ENCODE measurements at places on chromosomes 6 and 20.
A peak's percentile ranks its signal among the peaks of the same experiment; 100 is the strongest.

DNA sequence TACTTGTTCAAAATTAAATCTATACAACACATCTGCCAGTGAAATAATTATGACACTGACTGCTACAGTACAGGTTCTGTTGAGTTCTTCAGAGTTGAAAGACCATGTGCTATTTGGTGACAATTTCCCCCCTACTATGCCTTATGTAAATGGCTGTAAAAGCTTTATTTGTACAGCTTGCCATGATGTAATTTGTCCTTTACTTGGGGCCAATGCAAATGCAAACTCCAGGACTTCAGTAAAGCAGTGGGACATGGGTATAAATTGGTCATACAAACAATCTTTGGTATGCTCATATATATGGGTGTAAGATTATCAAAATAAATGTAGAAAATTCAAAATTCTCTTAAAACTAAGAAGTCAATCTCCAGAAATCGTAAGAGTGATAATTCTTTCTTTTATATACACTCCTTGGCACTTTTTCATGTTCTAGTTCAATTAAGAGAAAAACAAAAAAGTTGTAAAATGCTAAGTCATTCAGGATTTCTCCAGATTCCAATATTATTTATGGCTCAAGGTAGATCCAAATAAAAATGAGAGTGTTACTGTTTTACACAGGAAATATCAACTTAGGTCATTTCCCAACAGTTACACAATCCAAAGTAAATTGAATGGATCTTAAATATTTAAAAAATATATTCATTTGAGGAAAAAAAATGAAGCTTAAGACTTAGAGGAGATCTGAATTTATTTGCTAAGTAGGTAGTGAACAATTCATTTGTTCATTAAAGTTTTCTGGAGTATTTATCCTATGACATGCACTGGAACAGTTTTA is 1310.5 kb upstream of the CITED2 start:
- no peak for DNase-seq

- no peak for DNase-seq
Measured at GRCh38 chr20:37297066-37297736, 7.7 kb downstream of the MANBAL start.

DNA sequence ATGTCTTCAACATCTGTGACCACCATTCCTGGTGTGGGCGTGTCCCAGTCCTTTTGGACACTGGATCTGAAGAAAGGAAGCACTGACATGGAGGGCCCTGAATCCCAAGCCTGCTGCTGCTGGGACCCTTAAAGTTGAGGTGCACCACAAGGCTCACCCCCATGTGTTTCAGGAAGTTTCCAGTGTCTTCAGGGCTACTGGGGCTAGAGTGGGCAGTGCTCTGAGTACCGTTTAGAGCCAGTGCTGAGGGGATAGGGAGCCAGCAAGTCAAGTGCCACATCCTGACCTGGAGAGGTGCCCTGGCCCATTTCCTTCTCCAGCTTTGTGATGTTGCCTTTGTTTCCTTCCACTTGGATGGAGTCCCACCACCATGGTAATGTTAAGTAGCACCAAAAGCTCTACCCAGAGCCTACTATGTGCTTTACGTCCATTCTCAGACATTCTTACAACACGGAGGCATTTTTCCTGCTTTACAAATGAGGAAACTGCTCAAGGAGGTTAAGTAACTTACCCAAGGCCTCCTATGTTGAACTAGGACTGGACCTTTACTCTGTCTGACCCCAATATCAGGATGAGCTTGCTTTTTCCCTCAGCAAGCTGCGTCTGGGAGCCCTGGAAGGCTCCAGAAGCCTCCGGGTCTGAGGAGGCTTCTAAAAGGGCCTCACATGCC is 552 bp upstream of the DEF6 start:
- DNase-seq = no peak

GRCh38 chr20:53611449-53611894 is 17.8 kb upstream of the ZNF217 start:
- no peak for DNase-seq

GRCh38 chr6:125375821-125376220 is 74.1 kb upstream of the HDDC2 start:
- DNase-seq = no peak

GRCh38 chr6:93731306-93731705 is 311.9 kb upstream of the EPHA7 start:
- no peak for DNase-seq

GRCh38 chr20:4805663-4806449 is 84.1 kb downstream of the PRND start:
- no peak for DNase-seq

DNA sequence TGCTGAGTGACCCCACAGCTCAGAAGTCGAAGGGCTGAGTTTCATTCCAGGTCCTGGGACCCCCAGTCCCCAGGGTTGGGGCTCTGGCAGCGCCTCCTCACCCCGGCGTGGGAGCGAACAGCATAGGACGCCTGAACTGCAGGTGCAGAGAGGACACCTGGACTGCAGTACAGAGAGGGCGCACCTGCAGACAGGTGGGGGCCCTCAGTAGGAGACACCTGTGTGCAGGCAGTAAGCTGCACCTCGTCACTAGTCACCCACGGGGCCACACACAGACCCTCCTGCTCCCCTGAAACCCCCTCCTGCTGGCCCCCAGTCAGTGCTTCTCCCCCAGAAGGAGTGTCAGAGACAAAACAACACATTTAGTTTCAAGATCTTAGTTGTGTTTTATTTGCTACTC is 8.6 kb upstream of the NKAIN4 start:
- no peak for DNase-seq

- no peak for DNase-seq
Measured at GRCh38 chr6:89536231-89536630, 102.3 kb downstream of the LYRM2 start.

GRCh38 chr6:134267917-134268361 is 50.0 kb downstream of the SGK1 start:
- DNase-seq = no peak

DNA sequence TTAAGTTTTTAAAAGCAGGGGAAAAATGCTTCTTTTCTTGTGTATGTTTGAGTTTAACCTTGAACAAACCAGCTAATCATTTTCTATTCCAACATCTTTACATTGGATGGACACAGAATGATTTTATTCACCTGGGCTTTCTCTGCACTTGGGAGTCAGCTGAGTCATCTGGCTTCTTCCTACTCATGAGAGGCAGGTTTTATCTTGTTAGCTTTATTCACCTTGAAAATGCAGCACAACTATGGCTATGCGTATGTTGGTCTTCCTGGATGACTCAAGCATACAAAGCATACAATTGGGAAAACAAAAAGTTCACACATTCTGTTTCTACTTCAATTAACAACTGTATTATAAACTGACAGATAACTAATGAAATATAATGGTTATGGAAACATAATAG is 737.7 kb downstream of the FRK start:
- DNase-seq = no peak

GRCh38 chr20:41300383-41300782 is 17.1 kb downstream of the ZHX3 start:
- DNase-seq = no peak

GRCh38 chr6:128738112-128738511 is 144.8 kb upstream of the LAMA2 start:
- DNase-seq = no peak

DNA sequence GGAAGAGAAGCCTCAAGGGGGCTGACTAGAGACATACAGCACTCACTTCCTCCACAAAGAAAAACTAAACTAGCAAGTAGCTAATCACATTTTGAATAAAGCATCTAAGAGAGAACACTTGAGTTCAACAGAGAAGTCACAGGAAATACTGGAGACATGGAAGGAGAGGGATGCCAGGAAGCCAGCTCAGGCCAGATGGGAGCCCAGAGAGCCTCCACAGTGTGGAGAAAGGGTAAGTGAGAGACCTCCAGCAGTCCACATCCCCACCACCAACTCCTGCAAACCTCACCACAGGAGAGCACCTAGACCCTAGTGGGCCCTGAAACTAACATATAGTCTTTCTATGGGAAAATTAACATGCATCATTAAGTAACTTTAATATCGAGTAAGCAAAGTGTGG is 79.2 kb downstream of the EPM2A start:
- DNase-seq = no peak

GRCh38 chr6:101458336-101458735 is 64.8 kb downstream of the GRIK2 start:
- no peak for DNase-seq

DNA sequence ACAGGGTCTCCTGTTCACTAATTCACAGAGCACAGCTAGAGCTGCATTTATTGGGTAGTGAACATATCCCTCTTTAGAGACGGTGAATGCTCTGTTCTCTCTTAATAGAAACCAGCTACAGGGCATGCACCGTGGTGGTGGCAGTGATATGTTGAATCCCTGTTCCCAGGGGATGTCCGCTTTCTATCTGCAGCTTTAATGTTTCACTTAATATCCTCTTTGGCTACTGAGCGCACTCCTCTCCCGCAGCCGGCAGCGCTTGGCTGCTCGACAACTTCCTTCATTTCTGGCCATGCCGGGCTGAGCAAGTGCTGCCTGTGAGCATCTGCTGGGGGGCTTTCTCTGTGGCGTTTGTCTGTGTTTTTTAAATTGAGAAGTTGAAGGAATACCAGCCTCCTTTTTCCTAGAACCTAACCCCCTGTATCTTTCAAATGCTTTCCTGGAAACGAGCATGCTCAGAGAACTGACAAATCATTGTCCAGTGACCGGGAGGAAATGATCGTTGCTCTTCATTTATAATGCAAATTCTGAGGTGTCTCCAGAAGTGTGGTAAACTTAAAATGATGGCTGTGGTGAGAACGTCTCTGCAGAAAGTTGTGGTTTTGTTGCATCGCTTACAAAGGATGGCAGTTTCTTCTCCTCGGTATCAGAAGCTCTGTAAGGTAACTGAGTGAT is 297.9 kb downstream of the UTRN start:
- peak; percentile 91 for DNase-seq

GRCh38 chr20:17893445-17893844 is 75.1 kb downstream of the SNX5 start:
- DNase-seq = no peak

DNA sequence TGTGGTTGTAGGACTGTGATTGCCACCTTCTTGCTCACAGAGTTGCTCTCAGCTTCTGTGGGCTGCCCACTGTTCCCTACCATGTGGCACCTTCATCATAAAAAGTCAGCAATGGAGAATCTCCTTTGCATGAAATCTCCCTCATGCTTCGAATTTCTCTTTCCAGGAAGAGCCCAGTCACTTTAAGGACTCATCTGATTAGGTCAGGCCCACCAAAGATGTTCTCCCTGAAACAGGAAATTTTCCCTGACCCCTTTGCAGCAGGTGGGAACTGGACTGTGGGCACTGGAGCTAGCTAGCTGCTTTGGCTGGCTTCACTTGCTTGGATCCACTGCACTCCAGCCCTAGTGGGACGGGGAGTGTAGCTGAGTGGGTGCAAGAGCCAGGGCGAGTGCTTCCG is 47.7 kb upstream of the FAM184A start:
- no peak for DNase-seq

- DNase-seq = no peak
Measured at GRCh38 chr20:17698384-17698783, 1.4 kb upstream of the BANF2 start.

GRCh38 chr6:91442342-91442741 is 855.5 kb upstream of the MAP3K7 start:
- DNase-seq = no peak

GRCh38 chr6:142162780-142163179 is 15.7 kb downstream of the VTA1 start:
- no peak for DNase-seq

GRCh38 chr6:107154131-107154800 is 39.0 kb upstream of the BEND3 start:
- DNase-seq = no peak

GRCh38 chr20:63179687-63180568 is 36.0 kb downstream of the YTHDF1 start:
- no peak for DNase-seq

DNA sequence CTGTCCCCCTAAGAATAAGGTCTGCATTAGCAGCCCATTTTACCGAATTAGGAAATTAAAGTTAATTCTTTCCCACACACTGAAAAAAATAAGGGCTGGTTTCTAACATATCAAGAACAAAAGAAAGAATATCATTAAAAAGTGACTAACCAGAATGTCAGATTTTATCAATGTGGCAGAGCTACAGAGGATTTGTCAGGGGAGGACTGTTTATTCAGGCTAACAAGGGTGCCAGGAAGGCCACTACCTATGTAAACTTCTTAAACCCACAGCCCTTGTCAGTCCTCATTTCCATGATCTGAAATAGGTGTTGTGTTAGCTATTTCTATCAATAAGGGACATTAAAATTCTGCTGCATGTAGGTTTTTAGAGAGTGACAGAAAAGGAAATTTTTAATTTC is 76.4 kb downstream of the BACH2 start:
- DNase-seq = no peak

DNA sequence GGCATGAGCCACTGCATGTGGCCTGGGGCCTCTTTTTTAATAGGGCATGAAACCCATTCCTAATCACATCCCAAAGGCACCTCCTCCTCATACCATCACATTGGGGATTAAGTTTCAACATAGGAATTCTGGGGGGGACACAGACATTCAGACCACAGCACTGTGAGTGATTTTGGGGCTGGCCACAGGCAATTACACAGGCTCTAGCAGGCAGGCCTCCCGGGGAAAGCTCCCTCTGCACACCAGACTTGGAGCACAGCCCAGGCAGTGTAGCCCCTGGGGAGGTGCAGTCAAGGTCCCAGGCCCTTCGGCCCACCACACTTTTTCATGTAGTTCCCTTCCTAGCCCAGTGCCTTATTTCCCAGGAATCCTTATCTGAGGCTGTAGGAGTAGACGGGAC is 5.5 kb downstream of the SFT2D1 start:
- peak; percentile 48 for DNase-seq

DNA sequence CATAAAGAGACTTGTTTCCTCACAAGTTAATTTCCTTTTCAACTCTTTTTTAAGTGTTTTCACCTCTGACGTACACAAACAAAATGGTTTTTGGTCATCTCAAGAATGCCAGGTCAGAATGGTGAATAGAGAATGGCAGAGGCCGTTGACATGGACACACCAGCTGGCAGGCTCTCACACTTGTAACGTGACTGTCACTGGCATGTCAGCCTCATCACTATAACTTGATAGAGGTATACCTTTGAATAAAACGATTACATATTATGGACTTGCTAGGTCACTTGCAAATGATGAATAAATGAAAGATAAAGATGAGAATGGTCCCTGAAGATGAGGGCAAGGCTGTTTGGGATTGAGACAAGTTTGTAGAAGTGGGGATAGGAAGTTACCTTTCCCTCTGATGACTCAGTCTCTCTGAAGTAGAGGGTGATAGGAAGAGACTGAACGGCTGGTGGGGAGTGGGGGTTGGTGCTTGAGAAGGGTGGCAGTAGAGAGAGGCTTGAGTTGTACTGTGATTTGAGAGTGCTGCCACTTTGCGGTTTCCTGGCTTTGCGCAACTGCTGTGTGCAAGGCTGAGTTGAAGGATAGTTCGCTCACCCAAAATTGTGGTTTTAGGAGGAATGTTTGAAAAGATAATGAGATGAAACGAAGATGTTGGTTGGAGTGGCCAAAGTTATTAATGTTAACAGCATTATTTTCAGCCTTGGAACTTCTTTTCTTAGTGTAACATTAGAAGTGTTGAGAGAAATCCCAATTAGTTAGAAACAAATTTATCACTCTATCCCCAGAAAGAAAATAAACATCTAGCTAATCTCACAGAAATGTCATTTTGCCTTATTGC is 30.3 kb downstream of the TBPL1 start:
- peak; percentile 75 for DNase-seq

GRCh38 chr6:166542580-166542912 is 43.9 kb downstream of the RAMACL start:
- no peak for DNase-seq

Data from activated CD4-positive, alpha-beta T cell treated with anti-CD3 and anti-CD28 coated beads, Interleukin-2, amount 10 ng/mL, durations not matched to agents 24 days and 14 days (primary cell).